ENCODE measurements at places on chromosomes 16 and 17.

DNA sequence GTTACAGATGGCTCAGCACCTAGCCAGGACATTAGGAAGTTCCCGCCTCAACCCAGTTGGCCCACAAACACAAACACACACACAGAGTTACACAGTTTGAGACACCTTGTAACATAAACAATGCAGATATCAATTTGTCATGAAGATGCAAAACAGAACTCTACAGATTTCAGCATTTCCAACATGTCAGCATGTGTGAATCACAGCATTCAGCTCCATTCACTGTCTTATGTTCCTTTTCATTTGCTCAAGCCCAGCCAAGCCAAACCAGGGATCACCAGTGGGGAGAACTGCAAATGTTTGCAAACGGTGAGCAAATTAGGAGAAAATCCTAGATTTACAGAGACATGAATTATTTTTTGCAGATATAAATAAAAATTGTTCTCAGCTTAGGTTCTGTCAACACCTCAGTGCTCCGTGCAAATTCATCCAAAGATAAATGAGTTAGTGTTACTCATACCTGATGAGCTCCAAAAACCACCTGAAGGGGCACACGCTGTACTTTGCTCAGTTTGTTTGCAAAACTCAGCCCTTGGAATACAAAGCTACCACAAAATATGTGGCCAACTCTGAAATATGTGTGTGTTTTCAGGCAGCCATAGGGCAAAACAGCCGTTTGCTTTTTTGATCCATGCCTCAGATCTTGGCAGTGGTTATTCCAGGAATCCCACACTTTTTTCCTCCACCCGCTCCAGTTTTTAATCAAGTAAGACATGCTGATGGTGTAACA, 16.3 kb upstream of the COX10 start:
- no peak for DNase-seq

DNA sequence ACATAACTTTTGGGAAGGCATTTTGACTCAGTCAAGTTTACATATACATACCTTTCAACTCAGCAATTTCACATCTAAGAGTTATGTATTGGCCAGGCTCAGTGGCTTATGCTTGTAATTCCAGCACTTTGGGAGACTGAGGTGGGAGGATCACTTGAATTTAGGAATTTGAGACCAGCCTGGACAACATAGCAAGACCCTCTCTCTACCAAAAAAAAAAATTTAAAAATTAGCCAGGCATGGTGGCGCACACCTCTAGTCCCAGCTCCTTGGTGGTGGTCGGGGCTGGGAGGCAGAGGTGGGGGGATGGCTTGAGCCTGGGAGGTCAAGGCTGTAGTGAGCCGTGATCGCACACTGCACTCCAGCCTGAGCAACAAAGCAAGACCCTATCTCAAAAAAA, 79.3 kb downstream of the AATF start:
- no peak for DNase-seq

- DNase-seq: no peak
These were observed 7.6 kb upstream of the PHF12 start for GRCh38 chr17:28958820-28959455.

- no peak for DNase-seq
These were observed 31.3 kb downstream of the ASIC2 start for GRCh38 chr17:33261820-33262219.

DNA sequence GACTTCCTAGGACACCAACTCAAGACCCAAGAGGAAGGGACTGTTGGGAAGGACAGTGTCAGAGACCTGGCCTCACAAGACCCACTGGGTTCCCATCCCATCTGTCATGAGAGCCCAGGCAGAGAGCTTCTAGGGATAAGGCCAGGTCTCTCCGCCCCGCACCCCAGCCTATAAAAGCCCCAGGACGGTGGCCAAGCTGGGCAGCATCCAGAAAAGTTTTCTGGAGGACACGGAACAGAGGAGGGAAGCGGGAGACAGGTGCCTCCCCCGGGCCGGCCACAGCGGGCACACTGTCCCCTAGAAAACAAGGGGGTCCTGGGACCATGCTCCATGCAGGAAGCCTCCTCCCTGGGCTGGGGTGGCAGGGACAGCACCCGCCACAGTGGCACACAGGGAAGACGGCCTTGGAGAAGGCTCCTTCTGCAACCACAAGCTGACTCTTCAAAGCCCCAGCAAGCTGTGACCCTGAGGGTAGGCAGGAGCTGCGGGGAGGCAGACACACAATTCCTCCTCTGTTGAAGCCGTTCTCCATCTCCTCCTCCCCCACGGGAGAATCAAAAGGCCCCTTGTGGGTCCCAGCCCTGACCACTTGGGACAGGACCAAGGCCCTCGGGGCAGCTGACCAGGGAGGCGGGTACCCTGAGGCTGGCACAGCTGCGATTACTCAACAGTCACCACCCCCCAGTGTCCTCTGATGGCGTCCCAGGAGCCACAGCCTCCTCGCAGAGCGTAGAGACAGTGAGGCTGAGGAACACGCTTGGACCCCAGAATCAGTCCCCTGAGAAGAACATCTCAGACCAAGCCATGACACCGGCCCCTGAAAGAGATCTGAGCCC, 26.1 kb downstream of the TRPV3 start:
- no peak for DNase-seq

- DNase-seq: no peak
These were observed 32.2 kb downstream of the RCVRN start for GRCh38 chr17:9872852-9873251.

- DNase-seq: no peak
These were observed 259.6 kb downstream of the ZFHX3 start for GRCh38 chr16:72788269-72788809.

- DNase-seq: no peak
These were observed 221.3 kb downstream of the C16orf78 start for GRCh38 chr16:49594685-49595498.

DNA sequence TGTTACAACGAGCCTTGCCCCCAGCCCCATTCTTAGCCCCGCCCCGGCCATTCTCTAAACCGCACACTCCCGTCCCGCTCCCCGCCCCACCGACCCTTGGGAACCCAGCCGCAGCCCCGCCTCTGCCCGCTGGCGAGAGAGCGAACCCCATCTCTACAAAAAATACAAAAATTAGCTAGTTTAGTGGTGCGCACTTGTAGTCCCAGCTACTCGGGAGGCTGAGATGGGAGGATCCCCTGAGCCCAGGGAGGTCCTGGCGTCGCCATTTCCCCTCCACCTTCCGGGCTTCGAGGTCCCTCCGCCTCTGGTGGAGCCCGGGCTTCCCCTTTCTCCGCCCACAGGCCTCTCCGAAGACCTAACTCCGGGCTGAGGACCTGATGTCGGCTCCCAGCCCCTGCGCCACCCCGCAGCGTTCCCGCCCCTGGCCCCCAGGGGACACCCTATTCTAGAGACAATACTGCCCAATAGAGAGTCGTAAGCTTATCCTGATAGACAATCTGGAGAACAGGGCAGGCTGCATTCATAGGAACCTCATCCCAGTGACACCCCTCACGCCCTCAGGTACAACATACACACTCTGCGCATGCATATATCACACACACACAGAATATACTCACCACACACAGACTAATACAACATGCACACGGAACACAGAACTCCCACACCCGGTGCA, 480 bp upstream of the PROCA1 start:
- no peak for DNase-seq

GRCh38 chr16:13136901-13137300, 235.5 kb downstream of the SHISA9 start:
- DNase-seq: no peak

DNA sequence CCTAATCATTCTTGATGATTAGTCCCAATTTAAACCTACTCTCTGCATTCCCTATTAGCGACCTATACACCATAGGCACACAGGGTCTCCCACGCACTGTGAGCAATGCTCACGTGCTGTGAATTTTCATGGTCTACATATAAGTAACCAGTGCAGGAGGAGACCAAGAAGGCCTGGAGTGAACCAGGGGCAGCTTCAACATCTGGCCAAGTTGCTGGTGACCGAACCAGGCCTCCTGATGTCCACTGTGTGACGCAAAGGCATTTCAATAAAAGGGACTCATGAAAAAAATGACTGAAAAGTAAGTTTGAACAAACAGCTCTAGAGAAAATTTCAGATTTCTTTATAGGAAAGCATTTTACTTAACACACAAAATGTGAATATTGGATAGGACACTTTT, 107.0 kb downstream of the ZFHX3 start:
- DNase-seq: no peak

DNA sequence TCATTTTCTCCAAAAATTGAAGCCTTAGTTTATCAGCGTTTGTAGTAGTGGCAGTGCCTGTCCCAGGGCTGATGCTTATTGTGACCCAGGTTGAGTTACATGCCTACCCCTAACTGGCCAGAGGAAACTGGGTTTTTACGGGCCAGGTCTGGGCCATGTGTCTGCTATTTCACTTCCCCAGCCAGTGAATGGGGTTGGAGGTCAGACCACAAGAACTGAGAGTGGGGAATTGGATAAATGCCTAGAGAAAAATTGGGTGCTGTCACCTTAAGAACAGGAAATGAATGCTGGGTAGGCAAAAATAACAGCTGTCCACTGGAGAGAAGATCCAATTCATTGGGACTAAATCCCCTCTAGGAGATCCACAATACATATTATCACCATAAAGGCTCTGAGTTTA, 5.2 kb downstream of the ADPRM start:
- DNase-seq: no peak

- no peak for DNase-seq
These were observed 18.7 kb downstream of the DUS2 start for GRCh38 chr16:68041783-68042182.

- DNase-seq: no peak
These were observed 48.5 kb downstream of the TEKT5 start for GRCh38 chr16:10646228-10646580.

DNA sequence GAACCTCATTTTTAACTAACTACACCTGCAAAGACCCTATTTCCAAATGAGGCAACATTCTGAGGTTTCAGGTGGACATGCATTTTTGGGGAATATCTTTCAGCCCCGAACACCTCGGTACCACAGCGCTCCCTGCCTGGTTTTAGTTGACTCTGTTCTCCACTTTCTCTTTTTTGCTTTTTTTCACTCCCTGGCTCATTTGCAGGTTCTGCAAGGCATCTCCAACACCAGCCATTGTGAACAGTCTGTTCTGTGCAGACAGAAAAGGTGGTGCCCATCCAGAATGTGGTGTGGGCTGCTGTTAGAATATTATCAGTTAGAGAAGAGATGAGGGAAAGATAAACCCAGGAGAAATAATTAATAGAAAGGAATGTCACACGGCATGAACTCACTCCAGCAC, 32.5 kb upstream of the ZCCHC14 start:
- DNase-seq: no peak

- no peak for DNase-seq
These were observed 250.7 kb downstream of the HS3ST3A1 start for GRCh38 chr17:13351046-13351445.

GRCh38 chr17:18950346-18950745, 1.6 kb upstream of the SLC5A10 start:
- DNase-seq: no peak

DNA sequence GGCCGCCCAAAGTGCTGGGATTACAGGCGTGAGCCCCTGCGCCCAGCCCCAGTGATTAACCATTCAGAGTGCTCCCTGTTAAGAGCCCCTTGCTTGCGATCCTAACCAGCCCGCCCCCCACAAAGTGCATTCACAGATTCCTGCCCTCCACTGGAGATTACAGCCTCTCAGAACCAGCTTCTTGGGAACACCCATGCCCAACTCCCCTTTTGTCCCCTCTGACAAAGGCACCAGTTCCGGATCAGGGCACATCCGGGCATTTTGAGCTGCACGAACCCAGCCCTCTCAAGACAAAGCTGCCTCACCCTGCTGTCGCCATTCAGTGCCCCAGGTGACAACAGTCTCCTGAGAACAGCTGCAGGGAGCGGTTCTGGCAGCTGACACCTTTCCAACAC, 848 bp upstream of the KRT19 start:
- no peak for DNase-seq

DNA sequence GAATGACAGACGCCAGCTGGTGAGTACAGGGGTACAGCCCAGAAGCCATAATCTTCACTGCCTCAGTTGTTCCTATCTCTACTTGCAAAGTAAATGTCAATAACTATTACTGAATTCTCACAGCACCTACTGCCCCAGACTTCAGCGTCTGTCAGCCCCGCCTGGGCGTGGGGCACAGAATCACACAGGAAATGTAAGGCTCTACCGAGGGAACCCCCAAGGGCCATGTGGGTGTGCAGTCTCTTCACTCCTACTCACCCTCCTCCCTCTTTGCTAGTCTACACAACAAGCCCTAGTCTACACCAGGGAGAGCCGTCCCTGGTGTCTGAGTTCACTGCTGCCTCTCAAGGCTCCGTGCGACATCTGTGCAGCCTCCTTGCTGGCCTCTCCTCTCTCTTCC, 4.5 kb downstream of the NPTX1 start:
- DNase-seq: no peak

GRCh38 chr17:11628831-11629230, 30.6 kb downstream of the DNAH9 start:
- no peak for DNase-seq

GRCh38 chr17:69906306-69906705, 168.7 kb upstream of the KCNJ16 start:
- no peak for DNase-seq

- DNase-seq: no peak
These were observed 46.6 kb upstream of the TANC2 start for GRCh38 chr17:62919388-62919787.

- no peak for DNase-seq
These were observed 606.0 kb upstream of the SALL1 start for GRCh38 chr16:51757124-51757470.

- DNase-seq: no peak
These were observed 38.1 kb downstream of the PIK3R5 start for GRCh38 chr17:8927395-8927794.

DNA sequence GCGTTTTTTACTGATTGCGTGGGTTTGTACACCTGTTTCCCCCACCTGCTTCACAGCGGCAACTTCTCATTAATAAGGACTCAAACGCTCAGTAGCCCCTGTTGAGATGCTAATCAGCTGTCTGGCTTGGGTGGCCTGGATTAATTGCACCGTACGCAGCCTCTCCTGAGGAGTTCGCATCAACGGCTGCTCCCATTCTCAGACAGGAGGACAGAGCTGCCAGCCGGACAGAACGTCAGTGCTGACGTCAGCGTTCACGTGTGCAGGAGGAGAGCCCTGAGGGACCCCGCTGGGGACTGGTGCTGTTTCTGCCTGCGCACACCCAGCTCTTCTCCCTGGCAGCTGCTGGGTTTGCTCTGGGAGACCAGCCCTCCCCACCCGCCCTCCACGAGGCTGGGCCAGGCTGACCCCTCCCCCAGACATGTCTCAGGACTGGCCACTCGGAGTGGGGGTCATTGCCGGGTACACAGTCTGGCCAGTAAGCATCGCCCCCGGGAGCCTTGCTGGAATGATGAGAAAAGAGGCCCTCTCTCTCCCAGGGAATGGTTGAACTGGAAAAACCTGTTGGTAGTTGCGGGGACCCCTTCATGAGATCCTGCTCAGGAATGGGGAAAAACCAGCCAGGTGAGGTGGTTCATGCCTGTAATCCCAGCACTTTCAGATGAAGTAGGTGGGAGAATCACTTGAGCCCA, 5.7 kb upstream of the BANP start:
- no peak for DNase-seq

- no peak for DNase-seq
These were observed 3.8 kb downstream of the MRC2 start for GRCh38 chr17:62631086-62631935.

All from activated CD8-positive, alpha-beta memory T cell treated with anti-CD3 and anti-CD28 coated beads for 48 hours (primary cell).